Stimulated activated CD8-positive, alpha-beta memory T cell treated with anti-CD3 and anti-CD28 coated beads, Interleukin-15, amount 100 ng/mL, for 4 hours (primary cell): ENCODE measurements at places on chromosomes 4 and X.

- DNase-seq = no peak
Measured at GRCh38 chr4:42636645-42636949, 20.3 kb downstream of the ATP8A1 start.

DNA sequence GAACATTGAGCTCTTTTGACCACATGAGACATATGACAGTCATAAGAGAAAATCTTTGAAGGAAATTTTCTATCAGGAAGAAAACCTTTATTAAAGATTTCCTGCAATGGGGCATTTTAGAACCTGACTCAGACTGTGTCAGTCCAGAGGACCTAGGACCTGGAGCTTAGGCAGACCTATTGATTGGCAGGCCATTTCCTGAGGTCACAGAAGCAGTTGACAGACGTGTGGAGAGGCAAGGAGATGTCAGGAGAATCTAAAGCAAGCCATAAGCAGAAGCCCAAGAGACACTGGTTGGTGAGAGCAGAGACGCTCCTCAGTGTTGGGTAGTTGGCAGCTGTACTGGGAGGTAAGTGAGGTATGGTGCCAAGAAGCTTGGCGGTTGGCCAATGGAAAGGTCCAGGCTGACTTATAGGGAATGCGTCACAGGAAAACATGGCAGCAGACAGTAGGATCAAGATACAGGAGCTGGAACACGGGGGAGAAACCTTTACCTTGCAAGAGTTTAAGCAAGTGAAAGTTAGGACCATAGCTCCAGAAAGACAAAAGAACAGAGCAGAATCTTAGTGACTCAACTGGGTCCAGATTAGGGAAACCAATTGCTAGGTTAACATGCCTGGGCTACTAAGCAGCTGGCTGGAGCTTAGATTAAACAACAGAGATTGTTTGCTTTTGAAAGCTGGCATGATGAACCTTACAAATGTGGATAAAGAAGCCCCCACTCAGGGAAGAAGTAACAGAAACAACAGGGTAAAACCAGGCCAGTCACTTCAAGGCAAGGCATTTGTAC lies 18.6 kb downstream of the PALLD start:
- no peak for DNase-seq

DNA sequence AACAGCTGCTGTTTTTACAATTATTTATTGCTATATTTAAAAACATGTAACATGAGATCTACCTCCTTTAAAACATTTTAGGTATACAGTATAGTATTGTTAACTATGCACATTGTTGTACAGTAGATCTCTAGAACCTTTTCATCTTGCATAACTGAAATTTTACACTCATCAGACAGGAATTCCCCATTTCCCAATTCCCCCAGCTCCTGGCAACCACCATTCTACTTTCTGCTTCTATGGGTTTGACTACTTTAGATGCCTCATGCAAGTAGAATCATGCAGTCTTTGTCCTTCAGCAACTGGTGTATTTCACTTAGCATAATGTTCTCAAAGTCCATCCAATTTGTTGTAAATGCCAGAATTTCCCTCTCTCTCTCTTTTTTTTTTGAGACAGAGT lies 9.7 kb upstream of the LSM6 start:
- no peak for DNase-seq

GRCh38 chr4:38359113-38359512 lies 304.9 kb upstream of the KLF3 start:
- no peak for DNase-seq

DNA sequence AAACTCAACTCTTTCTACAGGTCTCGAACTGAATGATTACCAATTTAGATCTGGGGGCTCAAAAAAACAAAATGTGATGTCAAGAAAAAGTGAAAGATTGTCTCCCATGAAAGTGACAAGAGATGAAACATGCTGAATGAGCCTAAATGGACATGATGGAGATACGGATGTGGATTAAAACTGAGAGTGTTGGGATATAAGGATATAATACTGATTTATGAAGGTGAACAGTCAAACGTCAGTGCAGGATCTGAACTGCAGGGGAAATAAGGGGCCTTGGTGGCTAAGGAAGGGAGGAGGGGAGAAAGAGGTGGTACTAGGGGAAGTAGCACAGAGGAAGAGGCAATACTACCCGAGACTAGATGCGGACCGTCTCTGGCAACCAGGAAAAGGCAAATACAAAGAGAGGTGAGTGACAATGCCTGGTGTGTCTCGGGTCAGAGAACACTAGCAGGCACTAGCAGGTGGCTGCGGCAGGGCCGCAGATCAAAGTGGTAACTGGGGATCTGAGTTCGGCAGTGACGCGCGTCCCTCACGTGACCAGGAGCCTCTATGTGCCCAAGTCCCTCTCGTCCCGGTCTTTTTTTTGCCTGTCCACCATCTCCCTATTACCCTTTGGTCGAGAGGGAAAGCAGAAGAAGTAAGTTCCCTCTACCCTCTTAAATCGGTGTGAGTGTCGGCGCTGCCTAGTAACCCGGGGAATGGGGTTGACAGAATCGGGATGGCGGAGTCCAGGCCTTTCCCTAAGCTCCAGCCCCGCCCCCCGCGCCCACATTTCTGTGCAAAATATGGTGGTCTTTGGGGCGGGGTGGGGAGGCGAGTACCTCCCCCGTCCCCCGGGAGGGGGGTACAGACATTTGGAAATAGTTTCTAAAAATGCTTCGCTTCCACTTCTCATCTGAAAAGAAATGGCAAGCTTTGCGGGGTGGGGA lies at the start of gene TCEAL1:
Gene TCEAL1, plus strand, starts transcription at position 590 of the 932 bp plus-strand sequence. CDS start 942 bp downstream, outside the sequence.
- no peak for DNase-seq

DNA sequence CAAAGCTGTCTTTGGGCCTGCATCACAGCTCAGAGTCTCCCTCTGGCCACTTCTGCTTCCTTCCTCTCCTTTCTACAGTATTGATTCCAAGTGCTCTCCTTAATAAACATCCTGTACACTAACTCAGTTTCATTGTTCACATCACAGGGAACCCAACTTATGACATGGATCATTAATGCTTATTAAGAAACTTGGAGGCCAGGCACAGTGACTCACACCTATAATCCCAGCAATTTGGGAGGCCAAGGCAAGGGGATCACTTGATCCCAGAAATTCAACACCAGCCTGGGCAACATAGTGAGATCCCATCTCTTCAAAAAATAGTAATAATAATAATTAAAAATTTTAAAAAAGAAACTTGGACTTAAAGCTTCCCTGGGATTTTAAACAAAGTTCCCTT lies 89.2 kb upstream of the EFHC2 start:
- no peak for DNase-seq

GRCh38 chr4:985123-985830 lies 1.6 kb upstream of the IDUA start:
- peak; percentile 35 for DNase-seq

GRCh38 chrX:134244043-134244442 lies 7.1 kb downstream of the CCDC160 start:
- DNase-seq = no peak

DNA sequence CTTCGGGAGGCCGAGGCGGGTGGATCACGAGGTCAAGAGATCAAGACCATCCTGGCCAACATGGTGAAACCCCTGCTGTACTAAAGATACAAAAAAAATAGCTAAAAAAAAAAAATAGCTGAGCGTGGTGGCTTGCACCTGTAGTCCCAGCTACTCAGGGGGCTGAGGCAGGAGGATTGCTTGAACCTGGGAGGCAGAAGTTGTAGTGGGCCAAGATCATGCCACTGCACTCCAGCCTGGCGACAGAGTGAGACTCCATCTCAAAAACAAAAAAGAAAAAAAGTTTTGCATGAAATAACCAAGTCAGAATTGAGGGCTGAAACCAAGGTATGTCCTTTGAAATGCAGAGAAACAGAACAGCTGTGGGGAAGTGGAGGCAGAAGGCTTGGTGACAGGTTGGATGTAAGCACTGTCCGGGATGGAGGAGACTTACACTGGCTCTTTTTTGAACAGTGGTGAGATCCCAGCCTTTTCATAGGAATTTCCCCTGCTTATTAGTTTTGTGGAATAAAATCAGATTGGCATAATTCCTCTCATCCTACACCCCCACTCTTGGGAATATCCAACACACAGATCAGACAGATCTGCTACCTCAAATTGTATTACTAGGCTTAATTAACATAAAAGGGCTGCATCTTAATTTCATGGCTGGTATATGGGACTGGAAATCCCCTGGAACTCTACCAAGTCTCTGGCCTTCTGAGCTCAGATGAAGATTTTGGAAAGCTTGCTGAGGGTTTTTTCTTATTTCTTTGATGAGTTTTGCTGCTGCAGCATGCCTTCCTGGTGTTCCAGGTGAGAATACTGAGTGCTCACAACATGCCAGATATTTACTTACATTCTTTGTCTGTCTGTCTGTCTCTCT lies 18.8 kb upstream of the C4orf36 start:
- DNase-seq = no peak

DNA sequence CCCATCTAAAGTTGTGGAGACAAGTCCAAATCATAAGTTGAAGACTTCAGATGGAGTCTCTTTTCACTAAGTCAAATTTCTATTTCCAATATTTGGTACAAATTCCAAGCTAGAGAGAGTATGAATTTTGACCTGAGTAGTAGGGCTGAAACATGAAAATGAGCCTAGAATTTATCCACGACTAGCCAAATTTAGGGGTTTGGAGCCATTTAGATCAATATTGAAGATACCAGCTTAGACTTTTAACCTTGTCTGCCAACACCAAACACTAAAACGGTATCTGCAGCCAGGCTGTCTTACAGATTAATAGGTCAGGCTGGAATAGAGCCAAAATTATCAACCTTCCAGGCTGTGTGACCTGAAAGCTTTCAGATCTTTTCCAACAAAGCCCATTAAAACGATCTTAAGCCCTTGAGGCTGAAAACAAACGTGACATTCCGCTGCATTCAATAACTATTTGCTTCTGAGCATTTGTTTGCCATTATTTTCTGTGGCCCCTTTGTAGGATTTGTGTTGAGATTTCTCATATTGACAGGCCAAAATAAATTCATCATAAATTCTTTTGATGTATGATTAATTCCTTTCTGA lies 268.7 kb upstream of the DKK2 start:
- no peak for DNase-seq

DNA sequence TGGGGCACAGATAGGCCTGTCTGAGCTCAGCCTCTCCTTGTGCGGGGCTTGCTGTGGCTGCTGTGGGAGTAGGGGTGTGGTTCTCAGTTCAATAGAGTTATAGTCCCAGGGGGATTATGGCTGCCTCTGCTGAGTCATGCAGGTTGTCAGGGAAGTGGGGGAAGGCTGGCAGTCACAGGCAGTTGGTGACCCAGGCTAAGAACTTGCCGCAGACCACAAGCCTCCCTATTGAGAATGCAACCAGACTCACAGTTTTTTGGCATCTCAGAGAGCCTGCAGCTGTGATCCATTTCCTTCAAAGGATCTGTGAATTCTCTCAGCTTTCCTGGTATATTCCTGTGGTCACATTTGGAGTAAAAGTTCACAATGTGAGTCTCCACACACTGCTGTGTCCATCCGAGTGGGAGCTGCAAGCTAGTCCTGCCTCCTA lies 364.9 kb downstream of the ZNF674 start:
- DNase-seq = no peak

DNA sequence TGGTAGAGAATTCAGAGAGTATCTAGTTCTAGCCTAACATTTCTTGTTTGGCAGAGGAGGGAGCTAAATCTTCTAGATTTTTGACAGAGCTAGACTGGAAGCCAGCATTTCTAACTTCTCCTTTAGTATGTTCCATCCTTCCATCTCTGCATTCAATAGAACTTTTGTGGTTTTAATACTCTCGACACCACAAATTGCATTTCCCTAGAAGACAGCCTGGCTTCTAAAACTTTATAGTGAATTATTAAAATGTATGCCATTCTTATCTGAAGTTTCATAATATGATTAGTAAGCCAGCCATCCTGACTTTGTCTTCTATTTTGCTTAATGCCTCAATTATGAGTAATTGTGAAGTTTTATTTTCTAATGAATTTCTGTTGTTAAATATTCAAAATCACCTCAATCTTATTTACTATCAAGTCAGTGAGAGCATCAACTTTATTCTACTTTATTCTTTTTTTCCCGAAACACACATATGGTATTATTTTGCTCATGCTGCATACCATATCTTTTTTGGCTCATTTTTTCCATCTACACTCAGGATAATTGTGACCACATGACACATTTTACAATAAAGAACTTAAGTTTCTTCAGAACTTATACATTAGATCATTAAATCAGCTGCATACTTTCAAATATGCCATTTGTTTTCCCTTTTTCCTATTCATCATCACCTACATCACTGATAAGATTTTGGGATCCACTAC lies 30.2 kb downstream of the EDNRA start:
- no peak for DNase-seq

- DNase-seq = no peak
Measured at GRCh38 chrX:2351321-2351720, 149.5 kb downstream of the DHRSX start.

- no peak for DNase-seq
Measured at GRCh38 chrX:70046978-70047377, 2.8 kb downstream of the AWAT2 start.

- DNase-seq = no peak
Measured at GRCh38 chr4:7917669-7918068, 22.0 kb downstream of the AFAP1 start.

DNA sequence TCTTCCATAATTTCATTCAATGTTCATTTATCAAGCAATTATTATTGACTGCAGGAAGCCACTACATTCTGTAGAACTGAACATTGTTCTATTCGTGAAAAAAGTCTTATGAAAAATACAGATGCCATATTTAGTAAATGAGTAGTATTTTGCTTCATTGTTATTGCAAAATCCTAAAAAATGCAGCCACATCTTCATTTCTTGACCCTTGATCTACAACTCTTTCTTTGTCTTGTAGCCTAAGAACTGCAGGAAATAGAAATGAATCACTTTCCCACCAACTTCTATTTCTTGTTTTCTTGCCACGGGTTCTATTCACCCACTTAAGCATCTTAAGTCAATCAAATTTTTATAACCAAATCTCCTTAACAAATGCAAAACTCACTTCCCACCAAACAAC lies 63.3 kb downstream of the KCNIP4 start:
- DNase-seq = no peak

GRCh38 chrX:13791559-13791958 lies 25.3 kb downstream of the GPM6B start:
- DNase-seq = no peak

DNA sequence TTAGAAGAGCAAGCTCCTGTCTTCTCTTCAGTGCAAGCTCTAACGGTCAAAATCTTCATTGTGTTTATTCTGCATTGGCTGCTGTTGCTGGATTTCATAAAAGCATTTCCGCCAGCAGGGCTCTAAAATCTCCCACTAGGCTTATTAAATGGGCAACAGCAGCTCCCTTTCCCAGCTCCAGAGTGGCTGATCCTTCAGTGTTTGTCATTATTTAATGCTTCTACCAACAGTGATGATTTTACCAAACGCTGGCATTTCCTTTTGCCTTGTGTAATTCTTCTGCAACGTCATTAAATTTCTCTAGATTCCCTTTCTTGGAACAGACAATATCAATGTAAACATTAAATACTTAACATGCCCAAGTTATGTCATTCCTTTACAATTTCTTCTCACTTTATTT lies 20.1 kb downstream of the SLC7A11 start:
- DNase-seq = no peak
